ENCODE measurements at places on chromosomes 2 and 18.

- no peak for DNase-seq
Measured at GRCh38 chr2:10067330-10067729, 12.9 kb downstream of the CYS1 start.

GRCh38 chr18:22987547-22988189, 54.5 kb downstream of the RBBP8 start:
- no peak for DNase-seq

- DNase-seq: no peak
Measured at GRCh38 chr2:131827481-131828163, 299.9 kb downstream of the CCDC74A start.

- DNase-seq: no peak
Measured at GRCh38 chr2:18912225-18912888, 323.0 kb upstream of the NT5C1B start.

DNA sequence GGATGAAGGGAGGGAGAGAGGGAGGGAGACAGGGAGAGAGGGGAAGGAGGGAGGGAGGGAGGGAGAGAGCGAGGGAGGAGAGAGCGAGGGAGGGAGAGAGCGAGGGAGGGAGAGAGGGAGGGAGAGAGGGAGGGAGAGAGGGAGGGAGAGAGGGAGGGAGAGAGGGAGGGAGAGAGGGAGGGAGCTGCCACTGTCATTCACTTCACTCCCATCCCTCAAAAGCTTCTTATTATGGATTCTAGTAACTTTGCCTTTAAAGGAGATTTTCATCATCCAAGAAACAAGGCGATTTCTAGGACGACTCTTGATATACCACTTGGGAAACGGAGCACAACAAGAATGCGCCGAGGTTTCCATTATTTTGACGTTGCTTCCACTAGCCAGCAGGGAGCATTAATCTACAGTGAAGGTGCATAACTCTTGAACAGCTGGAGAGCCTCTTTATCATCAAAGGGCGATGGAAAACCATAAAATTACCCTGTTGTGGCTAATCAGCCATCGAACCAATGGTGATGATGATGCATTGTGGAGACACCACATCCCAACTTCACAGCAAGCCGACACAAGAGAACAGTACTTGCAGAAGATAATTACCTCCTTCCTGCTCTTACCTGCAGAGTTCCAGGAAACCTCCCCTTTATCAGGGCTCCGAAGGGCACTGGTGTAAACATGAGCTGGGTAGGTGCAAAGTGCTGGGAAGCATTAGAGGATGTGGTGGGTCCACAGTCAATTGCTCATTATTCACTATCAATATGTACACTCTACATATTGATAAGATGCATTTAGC, 130.5 kb downstream of the EIPR1 start:
- DNase-seq: no peak

DNA sequence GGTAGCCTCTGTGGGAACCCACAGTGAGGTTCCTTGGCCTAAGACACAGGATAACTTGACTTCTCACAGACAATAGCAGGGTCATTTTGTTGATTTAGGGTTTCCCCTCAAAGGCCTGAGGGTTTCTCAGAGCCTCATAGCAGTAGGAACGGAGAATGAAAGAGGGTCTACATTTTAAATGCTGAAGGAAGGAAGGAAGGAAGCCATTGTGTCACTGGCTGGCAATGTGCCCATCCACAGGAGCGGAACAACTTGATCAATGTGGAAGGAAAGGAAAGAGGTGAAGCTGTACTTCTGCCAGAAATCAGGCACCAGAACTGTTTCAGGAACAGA, 5.1 kb downstream of the IL1B start:
- no peak for DNase-seq

DNA sequence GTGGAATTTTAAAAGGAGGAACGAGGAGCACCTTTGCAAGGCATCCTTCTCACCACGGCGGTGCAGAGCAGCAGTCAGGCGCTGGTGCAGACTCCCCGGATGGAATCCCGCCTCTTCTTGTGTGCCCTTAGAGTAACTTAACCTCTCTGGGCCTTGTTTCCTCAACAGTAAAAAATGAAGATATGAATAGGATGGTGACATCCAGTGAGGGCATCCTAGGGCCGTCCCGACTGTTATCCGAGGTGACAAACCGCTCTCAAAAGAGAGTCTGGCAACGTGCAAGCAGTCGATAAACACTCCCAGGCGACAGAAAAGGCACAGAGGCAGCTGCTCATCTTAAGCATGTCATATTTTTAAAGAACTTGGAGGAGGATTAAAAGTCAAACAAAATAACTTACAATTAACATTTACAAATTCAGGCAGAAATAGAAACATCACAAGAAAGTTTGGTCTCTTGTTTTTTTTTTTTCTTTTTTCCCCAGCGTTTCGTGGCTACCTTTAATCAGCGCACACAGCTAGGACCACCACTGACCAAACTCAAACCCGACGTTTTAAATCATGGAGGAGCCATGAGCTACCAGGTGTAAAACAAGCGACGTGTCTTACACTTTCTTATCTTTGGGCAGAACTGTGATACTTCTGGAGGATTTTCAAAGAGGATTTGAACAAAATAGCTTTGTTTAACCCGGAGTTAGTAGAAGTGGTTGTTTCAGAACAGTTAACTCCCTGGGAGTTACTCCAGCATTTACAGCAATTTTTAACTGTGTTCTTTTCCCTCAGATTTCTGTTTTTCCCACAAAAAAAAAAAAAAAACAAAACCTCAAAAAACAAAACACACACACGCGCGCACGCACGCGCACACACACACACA, 2.1 kb downstream of the MBP start:
- no peak for DNase-seq

DNA sequence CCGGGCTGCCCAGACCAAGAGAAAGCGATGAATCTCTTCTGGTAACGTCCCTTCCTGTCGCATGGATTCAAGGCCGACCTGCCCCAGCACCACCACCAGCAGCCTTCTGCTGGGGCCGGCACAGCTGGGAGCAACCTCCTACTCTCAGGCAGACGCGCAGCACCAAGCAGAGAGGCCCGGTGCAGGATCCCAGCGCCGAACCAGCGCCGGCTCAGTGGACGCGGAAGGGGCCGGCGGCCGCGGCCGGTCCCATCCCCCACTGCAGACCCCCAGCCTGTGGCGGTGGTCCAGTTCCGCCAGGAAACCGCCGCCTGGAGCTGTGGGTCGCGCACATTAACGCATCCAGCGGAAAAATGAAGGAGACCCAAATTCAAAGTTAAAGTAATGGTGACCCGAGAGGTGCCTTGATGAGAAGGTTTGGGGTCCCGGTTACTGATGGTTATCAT, 525 bp upstream of the MAL start:
- DNase-seq: no peak

DNA sequence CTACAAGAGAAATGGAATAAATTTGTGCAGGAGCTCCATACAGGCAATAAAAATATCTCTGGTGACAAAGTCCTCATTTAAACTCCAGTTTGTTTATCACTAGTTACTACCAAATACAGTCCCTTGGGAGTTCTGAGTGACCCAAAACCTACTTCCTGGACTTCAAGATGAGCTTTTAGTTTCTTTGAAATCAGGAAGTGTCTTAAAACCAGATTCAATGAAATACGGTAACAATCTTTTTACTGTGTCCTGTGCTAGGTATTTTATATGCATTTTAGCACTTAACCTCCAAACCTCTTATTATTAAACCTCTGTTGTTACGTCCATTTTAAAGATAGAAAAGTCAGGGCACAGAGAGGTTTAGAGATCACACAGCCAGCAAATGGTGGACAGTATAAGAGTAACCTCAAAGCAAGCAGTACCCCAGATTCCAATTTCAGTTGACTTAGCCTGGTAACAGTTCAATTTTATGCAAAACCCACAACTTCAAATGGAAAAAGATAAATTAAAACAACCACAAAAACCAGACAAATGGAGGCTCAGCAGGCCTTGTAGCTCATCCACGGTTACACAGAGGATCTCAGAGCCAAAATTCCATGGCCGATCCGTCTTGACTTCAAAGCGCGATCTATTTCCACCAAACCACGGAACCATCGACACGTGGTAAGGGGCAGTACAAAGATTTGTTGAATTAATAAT, 1.3 kb upstream of the KCMF1 start:
- peak; percentile 25 for DNase-seq

GRCh38 chr2:235811446-235812184, 317.8 kb downstream of the AGAP1 start:
- DNase-seq: no peak

DNA sequence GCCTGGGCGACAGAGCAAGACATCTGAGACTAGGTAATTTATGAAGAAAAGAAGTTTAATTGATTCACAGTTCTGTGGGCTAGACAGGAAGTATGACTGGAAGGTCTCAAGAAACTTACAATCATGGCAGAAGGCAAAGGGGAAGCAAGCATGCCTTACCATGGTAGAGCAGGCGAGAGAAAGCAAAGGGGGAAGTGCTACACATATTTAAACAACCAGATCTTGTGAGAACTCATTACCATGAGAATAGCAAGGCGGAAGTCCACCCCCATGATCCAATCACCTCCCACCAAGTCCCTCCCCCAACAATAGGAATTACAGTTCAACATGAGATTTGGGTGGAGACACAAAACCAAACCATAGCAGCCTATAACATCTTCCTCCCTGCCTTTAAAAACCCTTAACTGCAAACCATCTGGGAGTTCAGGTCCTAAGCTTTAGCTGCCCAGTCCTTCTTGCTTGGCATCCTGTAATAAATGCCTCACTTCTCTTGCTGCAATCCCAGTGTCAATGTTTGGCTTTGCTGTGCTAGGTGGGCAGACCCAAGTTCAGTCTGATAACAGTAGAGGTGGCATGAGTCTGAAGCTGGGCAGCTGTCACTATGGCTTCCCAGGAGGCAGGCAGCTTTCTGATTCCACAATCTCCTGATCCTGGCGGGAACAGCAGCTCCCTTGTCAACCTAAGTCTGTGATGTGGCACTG, 11.2 kb upstream of the SP5 start:
- peak; percentile 25 for DNase-seq

DNA sequence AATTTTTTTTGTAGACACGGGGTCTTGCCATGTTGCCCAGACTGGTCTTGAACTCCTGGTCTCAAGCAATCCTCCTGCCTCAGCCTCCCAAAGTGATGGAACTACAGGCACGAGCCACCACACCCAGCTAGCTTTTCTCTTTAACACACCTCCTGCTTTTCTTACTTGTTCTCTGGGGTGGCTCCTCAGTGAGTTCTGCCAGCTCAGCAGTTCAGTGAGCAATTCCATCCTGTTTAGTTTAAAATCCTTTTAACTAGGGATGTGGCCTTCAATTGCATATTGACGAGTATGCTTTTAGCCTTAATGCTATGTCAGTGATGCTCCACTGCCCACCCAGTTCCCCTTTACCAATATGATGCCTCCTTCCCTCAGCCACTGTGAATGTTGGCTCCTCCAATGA, 16.1 kb downstream of the ZNF397 start:
- DNase-seq: no peak

- no peak for DNase-seq
Measured at GRCh38 chr2:219916281-219916680, 288.9 kb downstream of the SLC4A3 start.

DNA sequence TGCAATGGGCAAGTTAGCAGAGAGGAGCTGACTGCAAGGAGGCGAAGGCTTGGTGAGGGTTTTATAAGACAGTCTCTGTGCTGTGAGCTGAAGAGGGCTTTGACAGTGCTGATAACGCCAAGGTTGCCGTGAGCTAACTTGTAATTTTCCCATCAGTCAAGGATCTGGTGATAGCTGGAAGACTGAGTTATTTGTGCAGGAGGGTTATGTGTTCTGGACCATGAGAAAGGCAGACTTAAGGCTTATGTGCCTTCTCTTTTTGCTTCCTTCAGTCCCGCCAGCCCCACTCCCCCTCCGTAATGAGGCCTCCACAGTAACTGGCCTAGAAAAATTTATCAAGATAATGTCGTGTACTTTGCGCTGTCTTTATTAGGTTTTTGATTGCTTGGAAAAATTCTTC, 94.6 kb downstream of the RTP5 start:
- DNase-seq: no peak

- DNase-seq: no peak
Measured at GRCh38 chr2:26585100-26585499, 56.1 kb downstream of the CIB4 start.

GRCh38 chr18:2968606-2969005, 44.3 kb downstream of the LPIN2 start:
- DNase-seq: peak; percentile 93

- DNase-seq: peak; percentile 69
Measured at GRCh38 chr18:10379522-10379921, 74.9 kb upstream of the APCDD1 start.

DNA sequence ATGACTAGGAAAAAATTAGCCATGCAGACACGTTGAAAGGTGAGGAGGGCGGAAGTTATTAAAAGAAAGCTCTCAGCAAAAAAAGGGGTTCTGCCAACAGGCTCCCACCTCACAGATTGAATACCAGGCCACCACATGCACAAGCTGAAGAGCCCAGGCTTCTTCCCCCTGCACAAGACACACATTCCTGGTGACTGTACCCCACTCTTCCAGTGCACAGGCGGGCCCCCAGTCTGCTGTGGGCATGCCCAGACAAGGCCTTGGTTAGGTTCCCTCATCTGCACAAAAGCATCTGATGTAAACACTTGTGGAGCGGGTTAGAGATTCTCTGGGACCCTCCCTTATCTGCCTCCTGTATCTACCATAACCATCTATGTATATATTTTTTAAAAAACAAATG, 81.7 kb downstream of the AGPS start:
- DNase-seq: no peak

DNA sequence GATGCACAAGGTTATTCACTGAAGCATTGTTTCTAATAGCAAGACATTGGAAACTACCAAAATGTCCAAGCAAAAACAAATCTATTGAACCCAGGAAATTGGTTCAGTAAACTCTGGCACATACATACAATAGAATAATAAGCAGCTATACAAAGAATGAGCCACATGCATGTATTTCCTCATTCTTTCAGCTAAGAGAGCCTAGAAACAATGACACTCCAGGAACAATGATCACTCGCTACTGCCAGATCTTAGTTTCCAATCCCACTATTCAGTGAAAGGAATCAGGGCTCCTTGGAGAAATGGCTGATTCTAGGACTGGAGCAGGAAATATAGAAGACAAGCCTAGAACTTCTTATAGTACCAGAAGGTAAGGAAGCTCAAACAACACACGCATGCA, 221.9 kb upstream of the AGAP1 start:
- DNase-seq: no peak

GRCh38 chr18:28080876-28081300, 96.0 kb downstream of the CDH2 start:
- no peak for DNase-seq

DNA sequence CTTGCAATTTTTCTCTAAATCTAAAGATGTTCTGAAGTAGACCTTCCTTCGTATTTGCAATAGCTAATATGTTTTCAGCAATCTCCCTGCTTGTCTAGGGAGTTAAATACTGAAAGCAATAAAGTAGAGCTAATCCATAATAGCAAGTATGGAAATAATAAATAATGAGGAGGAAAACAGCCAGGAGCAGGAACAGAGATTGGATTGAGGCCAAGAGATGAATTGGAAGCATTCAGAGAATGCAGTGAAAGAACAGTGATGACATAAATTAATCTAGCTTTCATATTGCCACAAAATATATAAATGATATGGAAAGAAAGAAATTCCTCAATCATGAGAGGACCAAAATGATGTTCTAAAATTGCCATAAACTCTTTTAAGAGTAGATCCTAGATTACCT, 679.7 kb downstream of the METTL4 start:
- DNase-seq: no peak

Measured in inflammatory macrophage treated with lipopolysaccharide for 1 hour (primary cell).